Panc1 (cell line): ENCODE measurements at places on chromosomes 7 and 10. TPM values are rescaled to one million over a fixed set of nuclear protein-coding genes. Genes with fewer than 3 reads are reported as not detected.

DNA sequence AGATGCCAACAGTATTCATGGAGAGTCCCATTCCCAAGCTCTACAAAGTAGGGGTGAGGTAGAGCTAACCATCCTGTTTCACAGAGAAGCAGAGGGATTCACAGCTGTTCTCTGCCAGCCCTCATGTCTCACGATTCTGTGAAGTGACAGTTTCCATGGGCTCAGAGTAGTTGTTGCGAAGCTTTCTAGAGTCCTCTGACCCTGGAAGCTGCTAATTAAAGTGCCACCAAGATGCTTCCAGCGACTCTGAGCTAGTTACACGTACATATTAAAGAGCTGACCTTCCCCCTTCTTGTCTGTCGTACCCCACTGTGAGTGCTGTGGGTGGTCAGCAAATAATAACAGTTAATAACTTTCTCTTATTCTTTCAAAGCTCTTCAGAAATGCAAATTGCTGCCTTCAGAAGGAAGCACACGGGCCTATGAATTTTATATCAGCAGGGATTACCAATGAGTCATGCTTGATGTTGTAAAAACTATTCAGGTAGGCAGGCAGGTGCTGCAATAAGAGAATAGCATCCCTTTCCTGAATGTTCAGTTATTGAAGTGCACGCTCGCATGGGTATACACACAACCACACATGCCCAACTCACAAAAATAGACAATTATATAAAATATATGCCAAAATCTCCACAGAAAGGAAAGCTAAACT, 34.1 kb downstream of the DNAJB9 start:
- DNase-seq: no peak

DNA sequence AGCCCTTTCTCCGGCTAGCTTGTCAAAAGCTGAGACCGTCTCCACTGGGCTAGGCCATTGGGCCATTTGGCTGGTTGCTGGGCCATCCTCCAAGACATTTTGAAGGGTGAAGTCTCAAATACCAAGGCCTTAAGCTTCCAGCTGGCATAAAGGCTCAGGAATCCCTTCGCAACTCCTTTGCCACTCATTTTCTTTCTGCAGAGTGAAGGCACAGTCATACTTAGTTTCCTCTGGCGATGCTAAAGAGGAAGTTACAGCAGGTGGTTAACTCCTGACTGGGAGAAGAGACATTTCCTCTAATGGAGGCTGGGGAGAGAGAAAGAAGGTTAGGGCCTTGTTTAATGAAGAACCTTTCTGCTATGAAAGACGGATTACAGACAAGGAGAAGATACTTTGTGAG, 4.8 kb upstream of the REPIN1 start:
- DNase-seq: no peak

GRCh38 chr7:154178895-154179294, 126.7 kb downstream of the DPP6 start:
- no peak for DNase-seq

DNA sequence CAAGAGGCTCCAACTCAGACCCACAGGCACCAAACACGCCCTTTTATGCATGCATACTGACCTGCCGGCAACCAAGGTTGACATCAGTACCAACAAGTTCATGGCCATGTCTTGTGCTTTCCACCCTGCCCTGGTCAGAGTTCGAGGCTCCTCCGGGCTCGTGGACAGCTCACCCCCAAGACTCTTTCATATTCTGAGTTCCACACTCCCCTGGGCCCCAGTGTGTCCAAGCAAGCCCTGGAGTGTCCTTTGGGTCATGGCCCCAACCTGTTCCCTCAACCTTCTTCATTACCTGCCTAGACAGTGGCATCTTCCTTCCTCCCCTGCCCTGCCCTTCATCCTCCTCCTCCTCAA, 40.5 kb downstream of the HIF1AN start:
- DNase-seq: no peak

GRCh38 chr10:80268938-80269588, 20.4 kb downstream of the MAT1A start:
- no peak for DNase-seq

DNA sequence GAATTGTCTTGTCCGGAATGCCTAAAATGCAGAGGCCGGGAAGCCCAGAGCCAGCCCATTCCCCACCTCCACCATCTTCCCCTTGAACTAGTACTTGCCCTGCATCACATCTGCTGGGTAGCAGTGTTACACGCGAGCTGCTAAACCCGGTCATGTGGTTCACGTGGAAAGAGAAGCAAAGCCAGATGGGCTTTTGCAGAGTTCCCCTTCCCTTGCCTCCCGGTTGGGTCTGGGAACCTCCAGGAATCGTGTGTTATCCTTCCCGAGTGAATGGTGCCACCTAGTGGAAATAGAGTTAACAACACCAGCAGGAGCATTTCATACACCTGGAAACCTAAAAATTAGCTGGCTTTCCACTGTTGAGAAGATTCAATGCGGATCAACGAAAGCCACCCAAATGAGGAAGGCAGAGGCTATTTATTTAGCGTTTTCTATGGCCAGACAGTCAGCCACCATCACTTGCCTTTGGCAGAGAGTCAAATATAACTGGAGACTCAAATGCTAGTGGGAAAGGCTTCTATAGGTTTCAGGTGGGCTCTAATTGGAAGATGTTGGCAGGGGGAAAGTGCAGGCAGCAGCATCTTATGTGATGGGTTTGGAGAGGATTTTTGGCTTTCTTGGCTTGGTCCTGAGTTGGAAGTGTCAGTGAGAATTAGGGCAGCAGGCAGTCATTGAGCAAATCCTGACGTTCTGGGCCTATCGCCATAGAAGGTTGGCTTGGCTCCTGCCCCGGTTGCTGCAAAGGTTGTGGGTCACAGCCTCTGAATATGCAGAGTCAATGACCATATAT, 12.9 kb upstream of the DENND2A start:
- DNase-seq: peak; percentile 67

DNA sequence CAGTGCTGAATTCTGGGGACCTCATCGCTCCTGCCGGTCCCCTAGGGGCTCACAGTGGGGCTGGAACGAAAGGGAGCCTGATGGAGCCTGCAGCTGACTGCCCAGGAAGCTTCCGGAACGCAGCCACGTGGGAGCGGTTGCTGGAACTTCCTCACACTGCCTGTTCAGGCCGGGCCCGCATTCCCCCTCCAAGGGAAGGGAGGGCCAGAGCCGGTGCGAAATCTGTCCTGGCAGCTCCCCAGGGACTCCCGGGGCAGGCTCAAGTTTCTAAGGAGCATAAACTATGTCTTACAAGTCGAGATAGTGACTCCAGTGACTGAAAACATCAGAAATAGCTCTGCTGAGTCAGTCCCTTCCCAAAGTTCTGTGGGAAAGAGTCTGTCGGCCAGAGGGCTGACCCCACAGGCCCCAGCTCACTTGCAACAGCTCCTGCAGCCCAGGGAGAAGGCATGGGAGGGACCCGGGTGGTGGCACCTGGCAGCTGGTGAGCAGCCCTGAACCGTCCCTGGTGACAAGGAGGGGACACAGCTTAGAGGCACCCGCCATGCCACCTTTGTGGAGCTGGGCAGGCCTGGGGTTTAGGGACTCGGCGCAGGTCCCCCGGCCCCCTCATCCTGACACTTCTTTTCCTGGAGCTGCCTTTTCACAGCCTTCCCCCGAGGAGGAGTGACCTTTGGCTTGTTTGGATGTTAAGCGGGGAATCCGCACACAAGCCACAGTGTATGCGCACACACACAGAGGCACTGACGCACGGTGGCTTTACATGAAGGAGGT, 47.6 kb downstream of the PDGFA start:
- no peak for DNase-seq

- DNase-seq: no peak
These were observed 795.3 kb upstream of the CELF2 start for GRCh38 chr10:10222304-10222841.

GRCh38 chr7:120327054-120327453, 54.1 kb downstream of the KCND2 start:
- DNase-seq: no peak

- DNase-seq: no peak
These were observed 10.5 kb downstream of the TRIM24 start for GRCh38 chr7:138470391-138471157.

DNA sequence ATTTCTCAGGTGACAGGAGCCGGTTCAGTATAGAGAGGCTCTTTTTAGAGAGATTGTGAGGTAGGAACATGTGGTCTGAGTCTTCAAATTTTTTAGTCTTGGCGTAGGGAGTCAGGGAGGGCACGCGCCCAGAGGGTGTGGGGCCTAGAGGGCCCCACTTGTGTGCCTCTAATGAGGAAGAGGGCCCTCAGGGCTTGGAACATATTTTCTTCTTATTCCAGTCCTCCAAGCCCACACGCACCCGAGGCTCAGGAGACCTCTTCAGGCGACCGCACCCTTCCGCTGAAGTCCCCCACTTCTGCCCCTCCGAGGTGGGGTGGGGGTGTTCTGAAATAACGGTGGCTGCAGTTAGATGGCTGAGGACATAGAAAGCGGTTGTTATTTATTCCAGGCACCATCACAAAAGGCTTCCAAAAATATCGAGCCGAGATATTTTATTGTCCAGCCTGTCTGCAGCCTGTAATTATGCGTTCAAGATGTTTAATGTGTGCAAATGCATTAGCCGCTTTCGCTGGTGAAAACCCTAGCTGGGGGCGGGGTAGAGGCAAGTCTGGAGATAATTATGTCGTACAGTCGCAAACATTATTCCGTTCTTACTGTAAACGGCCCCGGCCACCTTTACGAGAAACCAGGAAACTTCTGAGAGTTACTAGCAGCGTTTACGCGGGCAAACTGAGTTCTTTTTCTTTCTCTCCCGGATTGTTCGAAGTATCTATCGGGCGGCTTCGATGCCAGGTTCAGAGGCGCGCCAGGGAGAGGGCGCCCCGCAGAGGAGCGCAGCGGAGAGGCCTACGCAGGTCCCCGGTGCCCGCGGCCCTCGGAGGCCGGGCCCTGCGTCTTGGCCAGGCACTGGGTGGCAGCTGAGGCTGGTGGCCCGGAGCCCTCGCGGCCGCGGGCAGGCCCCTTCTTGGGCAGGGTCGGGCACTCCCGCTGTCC, 12.9 kb upstream of the HOXA13 start:
- DNase-seq: no peak

- no peak for DNase-seq
These were observed 229.6 kb downstream of the PRPF18 start for GRCh38 chr10:13816195-13816925.

DNA sequence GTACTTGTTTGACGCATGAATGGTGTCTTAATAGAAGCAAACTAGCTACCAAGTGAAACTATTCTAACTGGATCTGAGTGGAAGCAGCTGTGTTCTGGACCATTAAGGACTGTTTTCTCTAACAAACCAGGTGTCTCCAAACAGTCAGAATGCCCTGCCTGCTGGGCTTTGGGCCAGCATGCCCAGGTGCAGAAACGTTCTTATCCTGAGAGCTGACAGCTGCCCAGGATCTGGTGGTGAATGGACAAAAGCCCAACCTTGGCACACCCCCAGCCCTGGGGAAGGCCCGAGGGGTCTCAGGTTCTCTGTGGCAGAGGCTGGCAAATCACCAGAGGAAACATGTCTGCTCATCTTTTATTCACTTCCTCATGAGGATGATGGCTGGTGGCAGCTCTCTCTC, 48.2 kb upstream of the LAMB4 start:
- DNase-seq: no peak

- DNase-seq: no peak
These were observed 206.7 kb upstream of the PTPRZ1 start for GRCh38 chr7:121666306-121666705.

DNA sequence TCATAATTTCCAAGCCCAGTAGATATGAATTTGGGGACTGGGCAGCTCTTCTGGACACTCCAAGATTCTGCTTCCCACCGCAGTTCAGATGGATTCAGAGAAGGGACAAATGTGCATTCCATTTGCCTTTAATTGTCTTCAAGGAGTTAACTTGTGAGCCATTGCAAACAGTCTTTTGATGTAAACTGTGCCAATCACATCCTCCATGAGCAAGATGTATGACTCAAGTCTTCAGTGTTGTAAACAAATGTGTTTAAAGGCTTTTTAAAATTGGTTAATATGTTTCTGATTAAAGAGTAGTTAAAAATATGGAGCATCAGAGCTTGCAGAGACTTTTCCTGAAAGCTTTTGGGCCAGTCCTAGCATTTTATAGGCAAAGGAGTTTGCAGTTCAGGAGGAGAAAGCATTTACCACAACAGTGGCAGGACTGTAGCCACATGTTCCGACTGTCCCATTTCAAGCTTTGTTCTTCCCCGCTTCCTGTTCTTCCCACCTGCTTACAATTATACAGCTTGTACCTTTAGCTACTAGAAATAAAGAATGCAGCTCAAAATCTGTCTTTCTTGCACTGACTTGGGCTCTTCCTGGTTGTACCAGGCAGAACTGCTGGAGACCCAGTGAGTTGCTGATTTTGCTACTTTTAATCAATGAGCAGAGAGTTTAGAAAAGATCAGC, 6.2 kb downstream of the SLC18A2 start:
- no peak for DNase-seq

- DNase-seq: peak; percentile 20
These were observed 20.0 kb downstream of the RBM17 start for GRCh38 chr10:6108631-6109443.

DNA sequence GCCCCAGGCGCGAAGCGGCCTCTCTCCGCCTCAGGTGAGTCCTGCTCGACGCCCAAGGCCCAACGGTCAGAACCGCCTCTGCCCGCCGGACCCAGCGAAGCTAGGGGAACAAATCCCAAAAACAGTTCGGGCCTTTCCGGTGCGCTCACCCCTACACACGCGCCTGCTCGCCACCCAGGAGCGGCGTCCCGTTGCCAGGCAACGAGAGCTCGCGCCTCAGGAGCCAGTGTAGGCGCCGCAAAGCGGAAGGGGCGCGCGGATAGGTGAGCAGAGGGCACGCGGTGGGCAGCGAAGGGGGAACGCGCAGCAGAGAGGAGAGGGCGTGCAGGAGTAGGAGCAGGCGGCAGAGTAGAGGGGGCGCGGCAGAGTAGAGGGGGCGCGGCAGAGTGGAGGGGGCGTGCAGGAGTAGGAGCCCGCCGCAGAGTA, at the start of the genes DYDC1 and DYDC2:
DYDC1 (minus strand) TSS at position 193 of the 426 bp plus-strand sequence. CDS start 4,154 bp downstream, outside the sequence.
DYDC2 (plus strand) TSS at position 219 of the 426 bp plus-strand sequence. CDS start 5,663 bp downstream, outside the sequence.
- no peak for DNase-seq

GRCh38 chr10:71081912-71082311, 130.5 kb upstream of the UNC5B start:
- DNase-seq: no peak

GRCh38 chr10:92342796-92343195, 51.8 kb downstream of the MARCHF5 start:
- no peak for DNase-seq

GRCh38 chr7:151961536-151961935, 5.3 kb downstream of the GALNTL5 start:
- no peak for DNase-seq

GRCh38 chr10:68957654-68958053, 1.7 kb downstream of the DDX21 start:
- DNase-seq: no peak

Gene C10orf105
- total RNA-seq: not detected

Gene SEC24C
- total RNA-seq: 113 TPM

Gene HABP2
- 0.13 TPM for total RNA-seq

Gene RNF32
- total RNA-seq: 3.5 TPM

Gene PRKAR1B
- 62.0 TPM for total RNA-seq

Gene EFCAB10
- total RNA-seq: not detected

Gene VWDE
- 8.5 TPM for total RNA-seq

Gene TMEM229A
- not detected for total RNA-seq

Gene CDK14
- total RNA-seq: 3.0 TPM

Gene EIF3B
- 432 TPM for total RNA-seq

Gene DPP6
- not detected for total RNA-seq
